ENCODE measurements at places on chromosomes 6 and 20.
A peak's percentile ranks its signal among the peaks of the same experiment; 100 is the strongest.

- no peak for DNase-seq
Observed at GRCh38 chr6:13729891-13730290, 18.3 kb upstream of the RANBP9 start.

GRCh38 chr6:95973976-95974375 lies 41.8 kb upstream of the FUT9 start:
- no peak for DNase-seq

GRCh38 chr20:41045671-41046070 lies 17.0 kb downstream of the TOP1 start:
- DNase-seq: no peak

GRCh38 chr6:30889921-30890645 lies 5.8 kb downstream of the DDR1 start:
- no peak for DNase-seq

DNA sequence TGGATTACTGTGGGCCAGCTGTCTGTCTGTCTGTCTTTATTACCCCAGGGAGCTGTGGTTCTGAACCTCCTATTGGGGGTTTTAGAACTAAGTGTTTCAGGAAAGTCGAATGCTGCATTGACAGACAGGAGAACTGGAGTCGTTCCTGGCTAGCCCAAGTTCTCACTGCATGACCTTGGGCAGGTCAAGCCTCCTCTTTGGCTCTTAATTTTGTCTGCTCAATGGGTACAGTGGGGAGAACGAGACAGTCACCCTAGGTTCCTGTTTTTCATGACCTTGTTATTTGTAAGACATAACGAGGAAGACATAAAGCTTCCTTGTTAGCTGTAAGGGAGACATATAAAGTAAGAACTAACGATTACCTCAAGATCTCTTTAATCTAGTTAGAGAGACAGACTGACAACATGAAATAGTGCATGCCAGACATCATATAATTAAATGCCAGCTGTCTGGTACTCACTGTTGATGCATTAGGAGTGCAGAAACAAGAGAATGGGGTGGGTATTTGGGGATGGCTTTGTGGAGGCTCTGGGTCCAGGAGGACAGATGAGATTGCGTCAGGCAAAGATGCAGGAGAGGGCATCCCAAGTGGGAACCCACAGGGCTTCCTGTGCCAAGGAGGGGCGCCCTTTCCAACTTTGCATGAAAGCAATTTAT lies 3.7 kb upstream of the CCDC167 start:
- DNase-seq: no peak

DNA sequence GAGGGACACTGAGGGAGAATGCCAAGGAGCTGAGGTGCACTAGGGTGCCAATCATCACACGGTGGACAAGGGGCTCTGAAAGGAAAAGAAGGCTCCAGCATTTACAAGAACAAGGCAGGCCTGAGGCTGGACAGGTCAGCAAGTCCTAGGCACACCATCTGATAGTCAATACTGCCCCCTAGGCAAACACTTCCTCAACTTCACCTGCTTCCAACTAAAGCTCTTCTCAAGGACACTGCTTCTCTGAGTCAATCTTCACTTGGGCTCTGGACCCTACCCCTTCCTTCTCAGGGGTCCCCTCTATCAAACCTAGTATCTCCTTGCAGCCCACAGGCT lies 37.7 kb upstream of the SLC4A11 start:
- DNase-seq: no peak

- DNase-seq: no peak
Observed at GRCh38 chr20:24095756-24096155, 107.2 kb upstream of the GGTLC1 start.

- no peak for DNase-seq
Observed at GRCh38 chr6:19602434-19603013, 234.6 kb upstream of the ID4 start.

GRCh38 chr6:46598215-46598614 lies 54.4 kb downstream of the CYP39A1 start:
- DNase-seq: no peak

DNA sequence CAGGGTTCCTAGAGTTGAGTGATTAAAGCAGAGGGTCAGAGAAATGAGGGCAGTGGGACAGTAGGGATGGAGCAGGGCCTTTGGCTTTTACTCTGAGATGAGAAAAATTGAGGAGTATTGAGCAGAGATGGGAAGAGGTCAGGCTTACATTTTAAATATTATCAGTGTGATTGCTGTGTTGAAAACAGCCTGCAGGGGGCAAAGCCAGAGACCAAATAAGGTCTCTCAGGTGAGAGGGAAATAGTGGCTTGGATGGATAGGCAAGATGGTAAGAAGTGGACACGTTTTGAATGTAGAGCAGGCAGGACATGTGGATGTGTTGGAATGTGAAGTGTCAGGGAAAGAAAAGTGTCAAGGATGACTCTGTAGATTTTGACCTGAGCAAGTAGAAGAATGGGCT lies 105.0 kb upstream of the MAP3K7 start:
- no peak for DNase-seq

DNA sequence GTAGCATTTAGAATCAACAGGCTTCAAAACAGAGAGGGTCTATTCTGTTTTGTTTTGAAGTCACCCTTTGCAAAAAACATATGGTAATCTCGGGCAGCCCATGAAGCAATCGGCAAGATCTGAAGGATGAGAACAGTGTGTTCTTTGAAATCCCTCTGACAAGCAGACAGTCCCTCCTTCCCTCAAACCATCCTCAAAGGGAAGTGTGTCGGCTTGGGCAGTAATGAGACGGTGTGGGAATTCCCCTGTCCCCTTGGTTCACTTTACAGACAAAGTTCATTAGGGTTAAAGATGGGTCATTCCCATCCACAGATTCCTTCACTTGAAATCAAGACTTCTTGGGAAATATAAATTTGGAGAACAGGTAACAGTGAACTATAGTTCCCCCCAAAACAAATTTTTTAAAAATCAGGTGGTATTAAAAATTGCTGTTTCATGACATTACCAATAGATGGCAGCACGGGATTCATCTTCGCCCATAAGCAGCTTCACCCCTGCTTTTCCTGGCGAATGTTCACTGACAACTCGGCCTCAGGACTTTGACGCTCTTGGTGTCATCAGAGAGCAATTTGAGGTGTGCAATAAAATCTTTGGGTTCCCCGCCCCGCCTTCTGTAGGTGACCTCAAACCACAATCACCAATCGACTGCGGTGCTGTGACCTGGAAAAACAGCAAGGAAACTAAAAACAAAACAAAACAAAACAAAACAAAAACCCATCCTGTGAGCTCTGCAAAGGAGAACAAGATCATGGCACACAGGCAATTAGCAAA lies 159.3 kb upstream of the TNFAIP3 start:
- peak; percentile 37 for DNase-seq

- no peak for DNase-seq
Observed at GRCh38 chr20:59069026-59069425, 26.4 kb upstream of the PRELID3B start.

All from nephron progenitor cell (in vitro differentiated cells).